ENCODE measurements at places on chromosomes 7 and 10.

GRCh38 chr10:27710014-27710413, 35.6 kb downstream of the MKX start:
- no peak for DNase-seq

GRCh38 chr7:34337163-34337562, 320.9 kb upstream of the NPSR1 start:
- DNase-seq = no peak

DNA sequence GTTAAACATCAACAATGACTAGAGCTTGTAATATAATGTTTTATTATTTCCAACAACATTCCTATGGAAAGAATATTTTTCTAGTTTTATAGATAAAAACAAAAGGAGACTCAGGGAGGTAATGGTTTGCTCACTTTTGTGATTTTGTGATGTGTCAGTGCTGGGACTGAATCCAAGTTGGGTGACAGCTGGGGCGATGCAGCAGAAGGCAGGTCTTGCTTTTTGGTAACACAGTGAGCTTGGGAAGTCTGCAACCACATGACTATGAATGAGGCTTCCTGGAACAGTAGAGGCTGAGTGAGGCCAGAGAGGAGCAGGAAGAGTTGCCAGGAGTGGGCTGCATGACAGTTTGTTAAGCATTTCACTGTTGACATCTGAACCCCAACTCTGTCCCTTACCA, 4.9 kb upstream of the YKT6 start:
- no peak for DNase-seq

- no peak for DNase-seq
Observed at GRCh38 chr10:104255311-104255981, 754 bp downstream of the GSTO1 start.

- no peak for DNase-seq
Observed at GRCh38 chr7:134047675-134048074, 79.5 kb upstream of the LRGUK start.

GRCh38 chr7:120550494-120551048, 277.6 kb downstream of the KCND2 start:
- DNase-seq = no peak

- no peak for DNase-seq
Observed at GRCh38 chr10:492836-493235, 196.6 kb downstream of the DIP2C start.

- no peak for DNase-seq
Observed at GRCh38 chr7:19353180-19353579, 208.0 kb upstream of the FERD3L start.

- DNase-seq = no peak
Observed at GRCh38 chr10:59985639-59986038, 79.3 kb upstream of the CCDC6 start.

DNA sequence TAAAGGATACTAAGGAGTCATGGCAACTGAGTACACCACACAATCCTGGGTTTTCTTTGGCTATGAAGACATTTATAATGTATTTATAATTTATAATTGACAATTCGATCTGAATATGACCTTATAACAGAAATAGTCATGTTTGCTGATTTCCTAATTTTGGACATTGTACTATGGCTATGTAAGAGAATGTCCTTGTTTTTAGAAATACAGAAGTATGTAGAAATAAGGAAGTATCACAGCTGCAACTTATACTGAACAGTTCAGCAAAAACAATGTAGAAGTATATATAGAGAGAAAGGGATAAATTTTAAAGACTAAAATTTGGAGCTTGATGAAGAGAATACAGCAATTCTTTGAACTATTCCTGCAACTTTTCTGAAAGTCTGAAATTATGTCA, 32.6 kb downstream of the PRLHR start:
- no peak for DNase-seq

DNA sequence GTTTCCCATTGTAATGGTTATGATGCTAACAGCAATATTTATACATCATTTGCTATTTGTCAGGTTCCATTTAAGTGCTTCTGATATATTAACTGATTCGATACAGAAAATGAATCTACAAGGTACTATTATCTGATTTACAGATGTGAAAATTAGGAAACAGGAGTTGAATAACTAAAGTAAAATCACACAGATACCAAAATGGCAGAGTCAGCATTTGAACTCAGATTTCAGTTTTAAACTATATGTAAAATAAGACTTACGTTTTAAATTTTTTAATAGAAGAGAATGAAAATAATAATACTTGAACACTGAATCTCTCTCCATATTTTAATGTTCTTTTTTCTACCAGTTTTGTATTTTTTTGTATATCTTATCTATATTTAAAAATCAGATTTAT, 313.2 kb downstream of the MDFIC start:
- DNase-seq = no peak

DNA sequence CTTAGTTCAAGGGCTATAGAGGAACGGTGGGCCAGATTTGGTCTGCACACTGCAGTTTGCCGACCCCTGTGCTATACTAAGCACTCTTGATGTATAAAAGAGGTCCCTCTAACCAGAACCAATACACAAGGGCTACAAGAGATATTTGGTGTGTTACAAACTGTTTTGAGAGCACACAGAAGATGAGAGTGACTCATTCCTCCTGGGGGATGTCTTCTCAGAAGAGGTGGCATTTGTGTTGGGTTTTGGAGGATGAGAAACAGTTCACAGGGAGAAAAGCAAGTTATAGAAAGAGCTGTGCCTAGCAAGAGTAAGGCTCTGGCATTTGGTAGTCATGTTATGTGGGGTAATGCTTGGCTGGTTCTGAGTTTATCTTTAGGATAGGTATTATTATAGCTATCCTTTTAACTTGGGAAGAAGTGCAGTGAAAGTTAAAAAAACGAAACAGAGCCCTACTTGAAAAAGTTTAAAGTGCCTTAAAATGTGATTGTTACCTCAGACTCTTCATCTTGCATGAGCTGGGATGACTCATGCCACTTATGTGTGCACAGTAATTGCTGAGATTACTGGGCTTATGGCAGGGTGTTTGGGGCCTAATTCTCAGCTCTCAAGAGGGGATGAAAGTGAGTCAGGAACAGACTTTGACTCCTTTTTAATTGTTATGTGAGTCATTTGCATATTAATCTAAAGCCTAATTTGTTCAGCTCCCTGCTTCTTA, 160.4 kb downstream of the KIF20B start:
- DNase-seq = no peak

GRCh38 chr10:78975926-78976325, 92.8 kb upstream of the ZMIZ1 start:
- DNase-seq = no peak

DNA sequence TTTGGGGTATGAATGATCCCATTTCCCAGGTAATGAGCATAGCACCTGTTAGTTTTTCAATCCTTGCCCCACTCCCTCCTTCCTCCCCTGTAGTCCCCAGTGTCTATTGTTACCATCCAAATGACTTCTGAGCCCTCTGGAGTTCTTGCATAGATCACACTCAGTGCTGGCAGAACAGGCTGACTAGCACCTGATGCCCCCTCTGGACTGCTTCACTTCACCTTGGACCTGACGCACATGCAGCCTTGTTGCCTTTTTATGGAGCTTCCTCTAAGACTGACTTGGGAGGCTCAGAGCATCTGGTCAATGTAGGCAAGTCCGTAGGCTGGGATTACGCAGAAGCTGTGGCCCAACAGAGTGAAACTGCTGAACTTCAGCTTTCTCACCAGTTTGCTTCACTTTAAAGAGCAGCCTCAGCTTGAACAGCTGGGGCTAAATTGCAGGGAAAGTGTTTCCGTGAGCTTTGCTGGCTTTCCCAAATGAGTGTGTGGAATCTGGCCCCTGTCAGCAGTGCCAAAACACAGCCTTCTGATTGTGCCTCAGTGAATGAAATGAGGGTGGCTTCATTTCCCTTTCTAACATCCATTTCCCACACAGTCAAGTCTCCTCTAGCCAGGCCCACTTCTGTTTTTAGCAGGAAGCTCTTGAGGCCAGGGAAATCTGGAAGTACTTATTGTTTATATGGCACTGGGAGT, 48.5 kb downstream of the NXPH1 start:
- no peak for DNase-seq

GRCh38 chr7:138886501-138886917, 88.5 kb upstream of the ATP6V0A4 start:
- no peak for DNase-seq

GRCh38 chr10:6269953-6270867, 67.5 kb downstream of the PFKFB3 start:
- no peak for DNase-seq

DNA sequence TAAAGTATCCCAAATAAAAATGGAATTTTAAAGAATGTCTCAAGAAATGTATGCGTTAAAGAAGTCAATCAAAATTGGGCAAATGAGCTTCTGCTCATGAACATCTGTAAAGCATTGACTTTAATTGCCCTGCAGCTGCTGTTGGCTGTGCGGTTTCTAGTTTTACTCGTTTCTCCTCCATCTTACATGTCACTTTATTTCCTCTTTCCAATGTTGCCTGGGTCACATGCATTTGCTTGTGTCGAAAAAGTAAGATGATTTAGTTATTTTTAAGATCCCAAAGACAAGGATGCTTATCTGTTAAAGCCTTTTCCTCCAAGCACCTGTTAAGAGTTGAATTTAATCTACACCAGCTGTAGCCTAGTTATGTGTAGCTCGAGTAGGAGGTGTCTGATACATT, 310.4 kb downstream of the EXOC4 start:
- DNase-seq = no peak

DNA sequence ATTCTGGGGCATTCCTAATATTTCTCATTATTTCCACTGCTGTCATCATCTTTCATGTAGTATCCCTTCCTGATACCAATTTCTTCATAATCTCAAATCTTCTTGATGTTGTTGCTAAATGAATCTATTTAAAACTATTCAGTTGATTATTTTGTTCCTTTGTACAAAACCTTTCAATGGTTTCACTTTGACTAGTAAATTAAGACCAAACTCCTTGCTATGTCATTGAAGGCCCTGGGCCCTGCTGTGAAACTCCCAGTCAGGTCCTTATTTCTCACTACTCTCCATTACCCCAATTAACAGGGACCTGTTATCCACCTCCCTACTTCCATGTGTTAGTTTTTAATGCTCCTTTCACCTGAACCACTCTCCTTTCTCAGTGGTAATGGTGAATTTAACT, 97.0 kb downstream of the CTTNBP2 start:
- no peak for DNase-seq

GRCh38 chr10:49177391-49178355, 10.5 kb downstream of the TMEM273 start:
- no peak for DNase-seq

GRCh38 chr7:107262857-107263256, 94.1 kb downstream of the HBP1 start:
- no peak for DNase-seq

DNA sequence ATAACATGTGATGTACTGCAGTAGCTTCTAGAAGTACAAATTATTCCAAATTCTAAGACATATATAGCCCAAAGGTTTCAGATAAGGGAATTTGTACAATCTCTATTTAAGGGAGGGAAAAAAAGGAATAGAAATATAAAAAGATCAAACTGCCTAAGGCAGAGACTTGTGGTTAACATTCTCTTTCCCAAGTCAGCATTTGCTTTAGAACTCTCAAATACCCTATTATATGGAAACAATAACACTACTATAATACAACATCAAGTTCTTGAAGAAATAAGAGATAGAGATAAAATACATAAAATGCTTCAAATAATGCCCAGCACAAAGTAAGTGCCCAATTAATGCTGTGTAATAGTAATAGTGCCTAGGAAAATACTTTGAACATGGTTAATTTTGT, 123.1 kb downstream of the CRPPA start:
- DNase-seq = no peak

DNA sequence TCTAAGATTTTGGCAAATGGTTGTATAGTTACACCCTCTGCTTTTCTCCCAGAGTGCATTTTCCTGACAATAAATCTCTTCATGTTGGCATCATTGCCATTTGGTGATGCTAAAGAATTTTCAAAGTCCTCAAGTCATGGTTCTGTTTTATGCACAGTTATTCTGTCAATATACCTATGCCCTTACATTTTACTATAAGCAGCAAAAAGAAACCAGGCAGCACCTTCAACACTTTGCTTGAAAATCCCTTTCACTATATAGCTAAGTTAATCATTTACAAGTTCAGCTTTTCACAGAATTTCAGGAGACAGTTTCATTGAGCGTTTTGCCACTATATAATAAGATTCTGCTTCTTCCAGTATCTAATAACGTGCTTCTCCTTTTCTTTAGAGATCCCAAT, 22.6 kb downstream of the FIGNL1 start:
- DNase-seq = no peak

- DNase-seq = no peak
Observed at GRCh38 chr7:151123158-151123821, 37.0 kb downstream of the AGAP3 start.

DNA sequence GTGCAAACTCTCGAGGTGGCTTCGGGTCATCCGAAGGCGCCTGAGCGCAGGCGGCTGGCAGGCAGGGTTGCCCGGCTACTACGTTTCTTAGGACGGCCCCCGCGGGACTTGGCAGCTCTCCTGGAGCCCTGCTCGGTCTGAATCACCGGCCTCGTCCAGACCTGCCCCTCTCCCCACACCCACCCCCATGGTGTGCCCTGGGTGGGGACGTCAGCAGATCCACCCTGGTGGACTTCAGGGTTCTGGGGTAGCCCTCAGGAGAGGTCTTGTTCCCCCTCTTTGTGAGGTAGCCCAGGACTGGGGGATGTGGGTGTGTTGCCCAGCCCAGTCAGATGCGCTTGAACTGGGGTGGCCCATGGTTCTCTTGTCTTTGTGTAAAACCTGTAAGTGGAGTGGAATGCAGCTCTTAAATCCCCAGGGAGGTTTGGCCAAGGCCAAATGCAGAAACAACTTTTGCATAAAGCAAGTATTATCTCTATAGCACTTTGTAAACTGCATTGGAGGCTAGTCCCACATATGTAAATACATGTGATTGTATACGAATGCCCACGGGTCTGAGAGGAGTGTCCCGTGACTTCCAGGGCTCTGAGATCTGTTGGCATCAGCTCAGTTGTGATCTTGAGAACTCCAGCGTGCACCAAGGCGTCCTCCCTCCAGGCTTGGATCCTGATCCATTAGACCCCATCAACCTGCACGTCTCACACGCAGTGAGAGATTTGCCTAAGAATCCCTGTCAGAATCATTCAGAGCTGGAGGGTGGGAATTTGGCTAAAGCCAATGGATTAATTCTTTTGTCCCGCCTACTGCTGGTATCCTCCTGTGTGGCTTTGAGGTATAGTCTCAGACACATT, 1.8 kb downstream of the PFKFB3 start:
- DNase-seq = no peak

- DNase-seq = no peak
Observed at GRCh38 chr10:31090894-31091607, 59.4 kb upstream of the ZNF438 start.

GRCh38 chr7:141497391-141497790, 53.8 kb upstream of the AGK start:
- no peak for DNase-seq

DNA sequence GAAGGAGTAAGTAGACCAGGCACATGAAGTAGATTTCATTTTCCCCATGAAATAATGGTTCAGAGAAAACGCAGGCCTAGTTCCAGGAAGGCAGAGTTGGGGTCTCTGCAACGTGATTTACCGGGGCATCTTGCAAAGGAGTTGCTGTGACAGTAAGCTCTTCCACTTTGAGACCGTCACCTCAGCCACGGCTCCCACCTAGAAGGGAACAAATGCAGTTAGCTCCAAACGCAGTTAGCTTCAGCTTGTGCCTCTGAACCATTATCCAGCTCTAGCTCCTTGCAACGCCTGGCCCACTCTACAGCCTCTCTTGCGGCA, 7.0 kb upstream of the MYO1G start:
- DNase-seq = no peak
